COR-L47 (cell line): ENCODE measurements at places on chromosomes 1 and 21.

DNA sequence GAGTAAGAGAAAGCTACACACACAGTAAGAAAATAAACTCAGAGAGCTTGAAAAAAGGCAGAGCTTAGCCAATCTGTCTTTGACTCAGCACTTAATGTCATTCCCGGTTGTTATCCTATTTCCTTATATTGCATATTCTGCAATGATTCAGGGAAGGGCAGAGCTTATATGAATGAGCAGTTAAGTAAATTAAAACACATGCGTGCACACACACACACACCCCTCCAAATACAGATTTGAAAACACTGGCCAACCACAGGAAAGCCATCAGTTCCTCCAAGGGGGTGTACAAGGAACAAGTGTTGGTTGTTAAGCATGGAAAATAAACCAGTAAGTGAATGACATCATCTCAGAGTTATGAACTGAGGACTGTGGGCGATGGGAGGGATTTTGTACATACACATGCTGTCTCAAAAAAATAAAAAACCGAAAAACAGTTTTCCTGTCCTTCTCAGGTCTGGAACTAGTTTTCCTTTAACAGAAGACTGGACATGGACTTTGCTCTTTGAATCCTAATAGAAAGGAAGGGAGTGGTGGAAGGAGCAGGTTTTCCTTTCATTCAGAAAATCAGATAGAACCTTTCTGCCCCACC is 1.0 kb downstream of the IQGAP3 start:
- DNase-seq = no peak

DNA sequence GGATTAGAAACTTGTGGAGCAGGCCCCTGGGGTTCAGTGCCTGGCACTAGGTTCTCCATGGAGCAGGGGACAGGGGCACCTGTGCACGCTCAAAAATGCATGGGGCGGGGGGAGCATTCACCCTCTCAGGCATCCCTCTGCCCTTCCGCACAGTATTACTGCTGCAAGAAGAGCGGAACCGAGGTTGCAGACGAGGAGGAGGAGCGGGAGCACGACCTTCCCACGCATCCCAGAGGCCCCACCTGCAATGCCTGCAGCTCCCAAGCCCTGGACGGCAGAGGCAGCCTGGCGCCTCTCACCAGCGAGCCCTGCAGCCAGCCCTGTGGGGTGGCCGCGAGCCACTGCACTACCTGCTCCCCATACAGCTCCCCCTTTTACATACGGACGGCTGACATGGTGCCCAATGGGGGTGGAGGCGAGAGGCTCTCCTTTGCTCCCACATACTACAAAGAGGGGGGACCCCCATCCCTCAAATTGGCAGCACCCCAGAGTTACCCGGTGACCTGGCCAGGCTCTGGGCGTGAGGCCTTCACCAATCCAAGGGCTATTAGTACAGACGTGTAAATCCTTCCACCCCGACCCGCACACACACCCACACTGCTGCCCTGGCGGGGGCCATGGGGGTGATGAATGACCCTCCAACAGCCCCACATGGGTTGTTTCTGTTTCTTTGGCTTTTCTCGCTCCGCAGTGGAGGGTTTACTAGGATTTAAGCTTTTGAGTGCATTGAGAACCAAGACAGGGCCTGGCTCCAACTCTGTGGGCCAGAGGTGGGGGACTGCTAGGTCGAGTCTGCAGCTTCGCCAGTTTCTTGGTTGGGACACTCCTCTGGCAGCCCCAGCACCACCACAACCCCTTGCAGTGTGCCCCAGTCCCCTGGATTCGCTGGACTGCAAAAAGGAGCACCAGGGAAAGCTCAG is 63.7 kb downstream of the TOR1AIP2 start:
- no peak for DNase-seq

DNA sequence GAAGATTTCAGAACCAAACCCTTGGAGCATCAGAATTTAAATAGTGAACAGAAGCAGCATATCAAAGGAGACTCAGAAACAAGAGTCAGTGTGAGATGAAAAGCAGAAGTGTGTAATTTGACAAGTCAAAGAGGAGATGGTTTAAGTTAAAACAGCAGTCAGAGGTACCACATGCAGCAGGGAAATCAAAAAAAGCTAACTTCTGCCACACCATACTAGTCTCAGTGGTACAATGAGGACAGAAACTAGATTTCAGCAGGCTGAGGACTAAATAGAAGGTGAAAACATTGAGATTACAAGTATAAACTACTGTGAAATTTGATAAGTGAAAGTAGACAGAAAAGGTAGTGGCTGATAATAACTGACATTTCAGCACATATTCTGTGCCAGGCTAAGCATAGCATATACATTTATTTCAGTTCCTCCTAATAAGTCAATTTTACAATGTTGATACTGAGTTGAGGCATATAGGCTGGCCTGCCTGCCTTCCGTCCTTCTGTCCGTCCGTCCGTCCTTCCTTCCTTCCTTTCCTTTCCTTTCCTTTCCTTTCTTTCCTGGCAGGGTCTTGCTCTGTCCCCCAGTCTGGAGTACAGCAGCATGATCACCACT is 12.6 kb downstream of the SUCO start:
- DNase-seq = no peak

DNA sequence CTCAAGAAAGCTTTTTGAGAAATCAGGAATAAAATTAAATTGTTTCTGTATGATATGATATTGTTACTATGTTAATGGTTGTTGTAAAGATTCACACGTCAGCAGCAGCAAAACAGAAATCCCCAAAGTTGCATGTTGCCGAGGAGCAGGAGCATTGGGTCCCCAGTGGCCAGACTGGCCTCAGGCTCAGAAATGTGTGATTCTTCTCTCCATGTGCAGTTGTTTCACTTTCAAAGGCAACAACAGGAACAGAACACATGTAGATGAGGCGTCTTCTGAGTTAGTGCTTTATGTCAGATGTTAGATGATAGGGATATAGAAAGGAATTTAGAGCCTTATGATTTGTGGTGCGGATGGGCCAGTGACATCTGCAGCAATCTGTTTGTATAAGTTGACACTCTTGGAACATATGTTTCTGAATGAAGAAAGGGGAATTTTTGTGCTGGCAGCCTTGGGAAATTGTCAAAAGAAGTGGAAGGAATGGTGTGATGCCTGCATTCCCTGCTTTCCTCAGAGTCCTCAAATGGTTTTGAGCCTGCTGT is 2.1 kb upstream of the TTLL7 start:
- no peak for DNase-seq

- DNase-seq = peak; percentile 93
These were observed at the start of the genes CRYZ and TYW3 for GRCh38 chr1:74732960-74733603. TSS of gene CRYZ (minus strand) at chr1:74733050. CDS start at chr1:74724821, 8,229 bp downstream. TSS of gene TYW3 (plus strand) at chr1:74733152. CDS start at chr1:74733245, 93 bp downstream.

DNA sequence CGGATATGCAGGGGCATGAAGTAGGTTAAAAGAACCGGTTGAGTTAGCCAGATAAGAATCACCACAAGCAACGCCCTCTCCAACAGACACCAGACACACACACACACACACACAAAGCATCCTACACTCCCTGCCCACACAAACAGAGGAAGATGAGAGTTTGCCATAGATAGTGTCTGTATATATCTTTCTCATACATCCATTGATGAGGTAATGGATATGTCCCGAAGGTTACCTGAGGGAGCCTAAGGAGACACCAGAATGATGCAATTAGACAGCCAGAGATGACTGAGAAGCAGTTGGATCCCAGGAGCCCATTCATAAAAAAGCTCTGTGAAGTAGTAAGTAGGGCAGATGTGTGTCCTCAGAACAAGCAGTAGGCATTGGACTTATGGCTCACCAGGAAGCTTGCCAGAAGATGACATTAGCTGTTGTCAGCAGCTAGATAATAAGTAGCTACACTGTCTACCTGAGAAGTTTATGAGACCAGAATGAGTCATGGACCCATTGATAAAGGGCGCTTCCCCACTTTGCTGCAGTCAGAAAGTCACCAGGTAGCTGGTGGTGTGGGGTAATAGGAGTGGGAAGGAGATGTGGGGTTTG is 247.0 kb downstream of the KCNT2 start:
- DNase-seq = peak; percentile 10

DNA sequence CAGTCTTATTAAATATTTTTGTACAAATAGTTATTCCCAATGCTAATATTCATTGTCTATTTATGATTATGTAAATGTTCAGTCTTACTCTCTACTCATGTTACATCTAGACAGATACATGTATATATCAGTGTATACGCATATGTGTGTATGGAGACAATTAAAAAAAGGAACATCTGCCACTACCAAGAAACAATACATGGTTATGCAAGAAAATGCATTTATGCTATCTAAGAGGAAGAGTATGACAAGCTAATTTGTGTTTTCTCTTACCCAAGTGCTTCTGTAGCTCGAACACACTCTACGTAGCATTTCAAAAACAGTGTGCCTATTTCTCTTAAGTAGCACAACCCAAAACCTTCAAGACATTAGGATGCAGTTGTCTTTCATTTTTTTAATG is 6.1 kb upstream of the RLF start:
- DNase-seq = no peak

DNA sequence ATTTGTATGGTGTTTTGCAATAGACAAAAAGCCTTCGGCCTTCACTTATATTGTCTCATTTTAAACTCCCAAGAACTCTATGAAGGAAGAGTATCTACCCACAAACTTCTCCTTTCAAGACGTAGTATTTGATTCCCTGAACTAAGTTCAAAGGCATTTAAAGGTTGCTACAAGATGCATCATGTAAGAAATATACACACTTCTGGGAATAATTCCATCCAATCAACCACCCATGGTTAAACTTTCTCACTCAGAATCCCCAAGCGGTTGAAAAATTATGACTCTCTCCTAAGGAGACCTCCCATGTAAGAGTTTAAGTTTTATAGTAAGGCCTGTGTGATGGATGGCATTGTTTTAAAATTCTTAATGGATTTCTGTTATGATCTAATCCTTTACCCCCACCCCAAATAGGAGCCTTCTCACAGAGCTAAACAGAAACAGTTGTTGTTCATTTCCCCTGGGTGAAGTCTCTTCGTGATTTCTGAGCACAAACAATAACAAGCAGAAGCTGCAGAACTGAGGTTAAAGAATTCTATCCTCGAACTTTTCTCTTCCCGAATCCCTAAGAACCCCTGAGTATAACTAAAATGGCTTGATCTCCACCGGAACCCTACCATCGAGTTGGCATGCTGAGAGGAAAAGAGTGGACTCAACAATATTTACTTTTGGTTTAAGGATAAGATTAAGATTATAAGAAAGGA is 185.0 kb downstream of the TGFBR3 start:
- DNase-seq = no peak

DNA sequence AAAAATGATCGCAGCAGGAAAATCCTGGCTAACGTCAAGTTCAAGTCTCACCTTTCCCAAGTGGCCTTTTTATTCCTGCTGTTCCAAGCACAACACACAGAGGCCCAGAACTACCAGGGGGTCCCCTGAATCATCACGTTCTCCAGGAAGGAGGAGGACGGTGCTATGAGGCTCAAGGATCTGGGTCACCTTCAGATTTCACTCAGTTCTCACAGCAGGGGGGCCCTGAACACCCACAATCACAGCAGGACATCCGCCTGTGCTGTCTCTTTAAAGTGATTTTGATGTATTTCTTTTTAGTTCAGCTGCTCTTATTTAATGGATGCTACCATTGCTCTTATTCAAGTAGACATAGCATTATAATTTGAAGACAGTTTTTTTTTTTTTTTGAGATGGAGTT is 173.4 kb downstream of the HUNK start:
- no peak for DNase-seq

DNA sequence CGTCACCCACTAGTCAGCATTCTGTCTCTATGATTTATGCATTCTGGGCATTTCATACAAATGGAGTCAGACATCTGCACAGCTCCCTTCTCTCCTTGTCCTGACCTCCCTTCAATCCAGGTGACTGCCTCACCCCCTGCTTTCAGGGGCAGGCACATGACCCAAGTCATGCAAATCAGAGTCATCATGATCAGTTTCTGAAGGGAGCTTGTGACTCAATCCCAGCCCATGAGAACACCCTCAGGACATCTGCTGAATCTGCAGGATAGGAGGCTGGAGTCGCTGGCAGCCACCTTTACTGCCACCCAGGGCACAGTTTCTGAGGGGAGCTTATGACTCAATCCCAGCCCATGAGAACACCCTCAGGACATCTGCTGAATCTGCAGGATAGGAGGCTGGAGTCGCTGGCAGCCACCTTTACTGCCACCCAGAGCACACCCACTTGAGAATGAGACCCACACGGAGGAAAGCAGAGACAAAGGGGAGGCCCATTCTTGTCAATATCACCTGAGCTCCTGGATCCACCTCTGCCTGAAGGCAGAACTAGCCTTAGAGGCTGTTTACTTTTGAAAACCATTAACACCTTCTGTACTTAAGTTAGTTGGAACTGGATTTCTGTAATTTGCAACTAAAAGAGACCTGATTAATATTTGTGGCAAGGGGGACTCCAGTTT is 62.3 kb upstream of the SLC25A33 start:
- no peak for DNase-seq

- DNase-seq = no peak
These were observed 145.3 kb downstream of the S1PR1 start for GRCh38 chr1:101382135-101382534.

- no peak for DNase-seq
These were observed 689 bp downstream of the PKP1 start for GRCh38 chr1:201283836-201284553.

DNA sequence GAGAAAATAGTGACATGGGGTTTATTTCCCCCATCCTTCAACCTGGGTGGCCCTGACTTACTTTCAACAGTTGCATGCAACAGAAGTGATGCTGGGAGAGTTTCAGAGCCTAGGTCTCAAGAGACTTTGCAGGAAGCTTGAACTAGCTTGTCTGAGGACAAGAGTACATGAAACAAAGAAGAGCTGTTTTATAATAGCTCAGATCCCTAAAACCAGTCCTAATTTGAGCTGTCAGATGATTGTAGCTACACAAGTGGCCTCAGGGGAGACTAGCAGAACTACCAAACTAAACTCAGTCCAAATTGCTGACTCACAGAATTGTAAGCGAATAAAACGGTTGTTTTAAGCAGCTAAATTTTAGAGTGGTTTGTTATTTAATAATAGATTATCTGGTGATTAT is 17.1 kb downstream of the RC3H1 start:
- DNase-seq = no peak

DNA sequence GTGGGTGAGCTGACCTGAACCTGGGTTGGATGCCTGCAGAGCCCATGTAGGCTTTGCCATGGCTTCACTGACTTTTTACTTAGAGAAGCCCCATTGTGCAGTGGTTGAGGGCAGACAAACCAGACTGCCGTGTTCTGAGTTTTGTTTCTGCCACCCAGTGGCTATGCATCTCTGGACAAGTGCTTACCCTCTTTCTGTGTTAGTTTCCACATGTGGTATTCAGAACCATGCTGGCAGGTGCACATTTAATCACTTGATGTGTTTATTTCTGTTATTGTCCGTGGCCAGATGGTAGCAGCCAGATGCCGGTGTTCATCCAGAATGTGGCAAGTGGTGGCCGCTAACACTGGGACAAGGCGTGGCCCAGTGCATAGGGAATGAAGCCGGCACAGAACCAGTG is 10.3 kb upstream of the PTPN7 start:
- DNase-seq = peak; percentile 29

GRCh38 chr1:64965366-64966157 is 787 bp downstream of the JAK1 start:
- DNase-seq = peak; percentile 34

GRCh38 chr1:186595969-186596368 is 84.3 kb downstream of the PTGS2 start:
- DNase-seq = no peak

DNA sequence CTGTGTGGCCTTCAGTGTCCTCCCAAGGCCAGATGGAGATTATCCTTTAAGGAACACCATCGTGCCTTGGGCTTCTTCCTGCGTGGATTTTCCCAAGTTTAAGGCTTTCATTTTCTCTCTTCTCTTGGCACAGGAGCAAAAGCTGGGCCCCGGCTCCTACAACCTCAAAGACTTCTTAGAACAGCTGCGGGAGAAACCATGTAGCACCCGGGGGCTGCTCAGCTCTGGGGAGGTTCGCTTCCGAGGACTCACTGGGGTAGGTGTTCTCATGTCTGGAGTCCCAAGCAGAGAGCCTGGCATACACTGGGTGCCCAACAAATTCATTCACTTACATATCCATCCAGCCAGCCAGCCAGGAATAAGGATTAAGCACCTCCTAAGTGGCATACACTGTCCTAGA is 6.6 kb upstream of the TTC22 start:
- no peak for DNase-seq
